Jurkat, Clone E6-1 (cell line): ENCODE measurements at places on chromosomes 5 and 9.

DNA sequence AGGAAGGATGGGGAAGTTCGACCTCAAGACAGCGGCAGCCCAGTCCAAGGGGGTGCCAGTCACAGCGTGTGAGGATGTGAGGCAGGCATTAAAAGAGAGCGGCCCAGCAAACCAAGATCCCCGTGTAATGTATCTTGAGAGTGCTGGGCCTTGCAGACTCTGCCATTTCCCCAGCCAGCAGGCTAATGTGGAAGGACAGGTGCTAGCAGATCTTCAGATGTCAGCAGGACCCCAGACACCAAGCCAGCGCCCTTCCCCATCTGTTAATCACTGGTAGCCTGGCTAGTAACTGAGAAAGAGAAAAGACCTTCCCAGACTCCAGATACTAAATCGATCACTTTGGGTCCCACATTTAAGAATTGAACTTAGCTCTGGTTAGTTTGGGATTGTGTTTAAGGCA is 62.2 kb downstream of the NTRK2 start:
- no peak for DNase-seq

DNA sequence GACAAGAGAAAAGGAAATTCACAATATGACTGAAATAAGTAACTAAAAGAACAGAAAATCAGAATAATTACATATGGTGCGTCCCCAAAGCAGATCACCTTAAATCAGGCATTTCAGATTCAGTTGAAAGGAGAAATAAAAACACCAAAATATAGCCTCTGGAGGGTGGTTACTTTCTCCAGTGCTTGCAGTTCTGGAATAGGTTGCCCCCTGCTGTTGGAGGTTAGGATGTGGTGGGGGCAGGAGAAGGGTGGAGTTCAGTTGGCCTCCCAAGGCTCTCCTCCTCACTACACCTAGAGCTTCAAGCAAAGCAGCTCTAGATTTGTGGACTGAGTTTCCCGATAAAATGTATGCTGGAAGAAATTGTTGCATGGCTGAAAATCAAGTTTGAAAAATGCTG is 338.2 kb upstream of the TLE4 start:
- DNase-seq, result peak; percentile 11

- no peak for DNase-seq
Measured at GRCh38 chr5:38847559-38848347, 1.9 kb downstream of the OSMR start.

DNA sequence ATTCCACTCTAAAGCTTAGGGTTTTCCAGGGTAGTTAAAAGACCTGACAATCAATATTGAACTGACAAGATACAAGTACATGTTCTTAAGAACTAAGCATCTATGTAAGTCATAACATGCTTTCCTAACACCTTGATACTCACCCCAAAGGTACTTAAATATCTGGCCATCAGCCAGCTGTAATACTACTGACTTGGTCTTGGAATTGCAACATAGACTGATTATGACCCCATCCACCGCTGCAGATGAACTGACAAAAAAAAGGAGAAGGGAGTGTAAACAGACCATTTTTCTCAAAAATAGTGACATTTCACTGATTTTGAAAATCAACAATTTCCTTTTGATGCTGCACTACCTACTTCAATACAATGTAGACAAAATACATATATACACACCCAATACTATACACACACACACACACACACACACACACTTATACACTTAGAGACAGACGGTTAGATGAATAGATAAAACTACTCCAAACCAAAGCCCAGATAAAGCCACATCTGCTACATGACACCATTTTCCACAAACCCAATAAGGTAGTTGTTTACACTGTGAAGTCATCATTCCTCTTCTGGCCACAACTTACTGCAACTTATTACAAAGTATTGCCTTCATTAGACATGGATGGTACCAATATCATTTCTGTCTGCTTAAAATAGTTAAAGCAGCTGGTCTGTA is 30.4 kb downstream of the ELP1 start:
- no peak for DNase-seq

GRCh38 chr9:113590991-113591898 is 127.7 kb downstream of the RGS3 start:
- DNase-seq, result no peak

DNA sequence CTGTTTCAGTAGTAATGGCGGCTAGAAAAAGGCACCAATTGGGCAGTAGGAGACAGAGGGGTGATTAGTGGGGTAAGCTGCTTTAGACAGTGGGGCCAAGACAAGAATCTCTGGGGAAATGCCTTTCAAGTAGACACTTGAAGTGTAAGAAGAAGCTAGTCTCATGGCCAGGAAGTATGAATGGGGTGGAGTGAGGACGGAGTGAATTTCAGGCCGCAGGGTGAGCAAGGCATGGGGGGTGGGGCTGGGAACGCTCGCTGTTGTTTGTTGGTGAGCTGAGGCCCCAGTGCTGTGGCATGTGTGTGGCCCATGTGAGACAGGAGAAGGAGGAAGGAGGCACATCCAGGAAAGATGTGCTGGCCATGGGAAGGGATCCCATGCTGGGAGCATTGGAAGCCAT is 149.2 kb upstream of the NFIL3 start:
- DNase-seq, result no peak

DNA sequence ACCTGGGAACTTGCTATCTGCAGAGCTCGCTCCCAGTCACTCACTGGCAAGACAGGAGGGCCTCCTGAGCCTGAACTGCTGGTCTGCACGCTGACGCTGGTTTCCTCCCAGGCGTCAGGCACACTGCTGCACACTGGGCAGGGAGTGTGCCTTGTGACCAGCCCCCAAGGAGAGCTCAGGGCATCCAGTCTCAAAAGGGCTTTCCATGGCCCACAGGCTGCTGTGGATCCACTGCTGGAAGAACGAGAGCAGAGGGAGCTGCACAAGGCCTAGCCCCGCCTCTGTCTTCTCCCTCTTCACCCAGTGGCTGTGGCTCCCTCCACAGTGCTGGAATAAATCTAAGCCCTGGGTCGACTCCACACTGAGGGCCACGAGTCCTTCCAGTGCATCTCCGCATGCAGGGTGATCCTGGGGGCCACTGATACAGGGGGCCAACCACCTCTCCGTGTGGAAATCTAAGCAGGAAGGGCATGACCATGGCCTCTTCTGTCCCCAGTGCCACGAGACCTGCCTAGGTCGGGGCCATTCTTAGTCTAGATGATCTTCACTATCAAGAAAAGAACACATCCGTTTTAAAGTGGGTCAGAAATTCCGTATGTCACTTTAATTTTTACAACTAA is 93.6 kb downstream of the CAMSAP1 start:
- DNase-seq, result no peak

DNA sequence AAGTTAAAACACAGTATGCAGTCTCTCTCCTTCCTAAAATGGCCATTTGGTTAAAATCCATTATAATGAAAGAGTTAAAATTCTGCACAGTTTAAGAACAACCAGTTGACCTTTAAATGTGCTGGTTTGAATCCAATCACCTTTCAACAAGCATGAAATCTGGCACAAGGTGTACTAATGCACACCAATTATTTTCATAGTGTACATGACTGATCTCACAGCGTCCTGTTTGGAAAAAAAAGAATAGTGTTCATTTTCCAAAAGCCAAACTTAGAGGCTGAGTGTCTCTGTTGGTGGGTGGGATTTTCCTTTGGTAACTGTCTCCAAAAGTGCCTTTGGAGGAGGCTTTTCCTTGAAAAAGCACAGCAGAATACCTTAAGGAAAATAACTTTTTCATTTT is 180.6 kb downstream of the DEPDC1B start:
- DNase-seq, result no peak

- no peak for DNase-seq
Measured at GRCh38 chr5:39951070-39951469, 526.3 kb upstream of the DAB2 start.

DNA sequence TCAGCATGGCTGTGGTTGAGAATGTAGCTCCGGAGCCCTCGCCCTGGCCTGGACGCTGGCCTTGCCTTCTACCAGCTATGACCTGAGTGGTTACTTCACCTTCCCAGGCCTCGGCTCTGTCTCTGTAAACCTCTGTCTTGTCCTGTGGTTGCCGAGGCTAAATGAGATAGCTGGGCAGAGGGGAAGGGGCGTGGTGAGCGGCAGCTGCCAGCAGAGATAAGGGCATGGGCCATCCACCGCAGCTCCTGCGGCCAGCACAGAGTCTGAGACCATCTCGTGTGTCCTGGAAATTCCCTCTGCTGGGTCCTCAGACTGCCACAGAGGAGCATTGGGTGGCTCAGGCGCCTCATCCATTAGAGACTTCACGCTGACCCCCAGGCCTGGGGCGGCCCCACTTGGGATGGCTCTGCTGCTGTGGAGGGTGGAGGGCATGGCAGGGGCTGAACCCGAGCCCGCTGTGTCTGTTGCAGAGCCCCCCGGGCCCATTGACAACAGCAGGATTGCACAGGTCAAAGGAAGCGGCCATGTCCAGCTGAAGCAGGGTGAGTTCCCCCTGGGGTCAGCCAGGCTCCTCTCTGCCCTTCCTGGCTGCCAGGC is 43.9 kb downstream of the USP20 start:
- DNase-seq, result no peak

DNA sequence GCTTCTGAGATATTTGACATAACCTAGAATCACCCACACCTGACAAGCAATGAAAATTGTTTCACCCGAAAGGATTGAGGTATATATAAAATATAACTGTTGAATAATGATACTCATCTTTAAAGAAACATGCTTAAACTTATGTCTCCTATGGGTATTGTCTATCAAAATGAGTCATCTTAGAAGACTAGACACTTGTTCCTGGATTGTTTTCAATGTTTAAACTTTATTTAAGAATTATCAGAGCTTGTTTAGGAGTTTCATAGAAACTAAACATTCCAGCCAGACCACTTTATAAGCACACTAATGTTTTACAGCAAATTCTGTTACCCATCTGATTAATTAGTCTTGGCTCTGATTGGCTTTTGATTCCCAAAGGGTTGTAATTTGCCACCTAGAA is 19.6 kb downstream of the NFX1 start:
- DNase-seq, result no peak

GRCh38 chr5:140261403-140262171 is 41.3 kb downstream of the PFDN1 start:
- DNase-seq, result no peak

DNA sequence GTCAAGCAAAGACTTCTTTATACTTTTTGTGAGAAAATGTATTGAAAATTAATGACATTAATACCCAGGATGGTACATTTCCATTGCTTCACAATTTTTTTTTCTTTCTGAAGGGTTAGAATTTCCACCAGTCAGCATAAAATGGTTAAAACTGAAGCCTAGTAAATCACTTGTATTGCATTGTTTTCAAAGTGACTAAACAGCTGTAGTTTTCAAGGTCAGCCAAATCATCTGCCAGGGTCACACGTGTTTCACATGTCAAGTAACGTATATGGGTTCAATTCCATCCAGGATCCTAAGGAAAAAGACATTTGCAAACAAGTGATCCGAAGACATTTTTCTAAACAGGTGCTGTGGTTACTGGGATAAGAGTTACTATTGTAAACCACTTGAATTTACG is 574.2 kb downstream of the RAB3C start:
- DNase-seq, result no peak

GRCh38 chr5:172402531-172403188 is 51.7 kb downstream of the SH3PXD2B start:
- DNase-seq, result no peak
